ENCODE measurements at places on chromosomes 5 and 9.

GRCh38 chr5:6840136-6840793 lies 127.0 kb downstream of the TENT4A start:
- no peak for DNase-seq

DNA sequence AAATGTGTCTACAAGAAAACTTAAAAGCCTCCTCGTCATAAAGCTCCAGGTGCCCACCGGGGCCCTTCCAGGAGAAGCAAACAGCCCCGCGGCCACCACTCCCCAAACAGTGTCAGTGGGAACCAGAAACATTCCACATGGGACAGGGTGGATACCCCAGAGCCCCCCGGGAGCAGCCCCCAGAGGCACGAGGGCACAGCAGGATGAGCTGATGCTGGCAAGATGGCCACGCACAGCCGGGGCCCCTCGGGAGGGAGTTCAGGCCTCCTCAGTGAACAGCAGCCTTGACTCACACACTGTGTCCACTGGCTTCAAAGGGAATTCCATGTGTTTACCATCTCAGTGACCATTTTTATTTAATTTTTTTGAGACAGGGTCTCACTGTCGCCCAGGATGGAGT lies 10.5 kb downstream of the EXD3 start:
- DNase-seq, result no peak

DNA sequence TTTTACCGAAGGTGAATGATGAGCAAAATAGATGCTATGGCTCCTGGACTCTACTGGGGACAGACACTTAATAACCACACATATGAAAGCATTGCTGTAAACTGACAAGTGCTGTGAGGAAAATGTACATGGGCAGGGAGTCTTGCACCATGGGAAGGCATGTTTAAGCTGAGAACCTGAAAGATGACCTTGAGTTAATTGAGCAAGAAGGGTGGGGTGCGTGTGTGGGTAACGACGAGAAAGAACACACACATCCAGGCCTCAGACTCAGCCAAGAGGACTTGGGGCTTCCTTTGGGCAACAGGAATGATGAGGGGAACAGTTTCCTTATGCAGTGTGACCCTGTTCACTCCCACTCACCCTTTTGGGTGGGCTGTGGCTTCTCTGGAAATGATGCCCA lies 73.1 kb downstream of the HSPA4 start:
- DNase-seq, result no peak

DNA sequence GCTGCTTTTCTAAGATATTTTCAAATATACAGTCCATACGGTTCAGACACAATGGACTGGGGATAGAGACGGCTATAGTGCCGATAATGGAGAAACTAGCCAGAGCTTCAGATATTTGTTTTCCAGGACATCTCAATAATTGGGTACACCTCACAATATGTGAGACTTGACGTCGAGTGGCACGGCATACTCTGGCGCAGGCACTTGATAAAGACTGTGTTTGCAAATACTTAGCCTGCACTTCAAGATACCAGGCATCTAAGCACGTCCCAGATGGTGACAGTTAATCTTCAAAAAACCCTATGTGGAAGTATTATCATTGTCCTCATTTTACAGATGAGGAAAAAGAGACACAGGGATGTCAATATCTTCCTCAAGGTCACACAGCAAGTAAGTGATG lies 48.5 kb downstream of the SEMA5A start:
- DNase-seq, result no peak

- DNase-seq, result no peak
Measured at GRCh38 chr5:168216989-168217388, 74.5 kb upstream of the WWC1 start.

- DNase-seq, result peak; percentile 10
Measured at GRCh38 chr5:68315679-68316271, 100.2 kb downstream of the PIK3R1 start.

GRCh38 chr9:125990793-125991220 lies 243.6 kb downstream of the PBX3 start:
- DNase-seq, result no peak

DNA sequence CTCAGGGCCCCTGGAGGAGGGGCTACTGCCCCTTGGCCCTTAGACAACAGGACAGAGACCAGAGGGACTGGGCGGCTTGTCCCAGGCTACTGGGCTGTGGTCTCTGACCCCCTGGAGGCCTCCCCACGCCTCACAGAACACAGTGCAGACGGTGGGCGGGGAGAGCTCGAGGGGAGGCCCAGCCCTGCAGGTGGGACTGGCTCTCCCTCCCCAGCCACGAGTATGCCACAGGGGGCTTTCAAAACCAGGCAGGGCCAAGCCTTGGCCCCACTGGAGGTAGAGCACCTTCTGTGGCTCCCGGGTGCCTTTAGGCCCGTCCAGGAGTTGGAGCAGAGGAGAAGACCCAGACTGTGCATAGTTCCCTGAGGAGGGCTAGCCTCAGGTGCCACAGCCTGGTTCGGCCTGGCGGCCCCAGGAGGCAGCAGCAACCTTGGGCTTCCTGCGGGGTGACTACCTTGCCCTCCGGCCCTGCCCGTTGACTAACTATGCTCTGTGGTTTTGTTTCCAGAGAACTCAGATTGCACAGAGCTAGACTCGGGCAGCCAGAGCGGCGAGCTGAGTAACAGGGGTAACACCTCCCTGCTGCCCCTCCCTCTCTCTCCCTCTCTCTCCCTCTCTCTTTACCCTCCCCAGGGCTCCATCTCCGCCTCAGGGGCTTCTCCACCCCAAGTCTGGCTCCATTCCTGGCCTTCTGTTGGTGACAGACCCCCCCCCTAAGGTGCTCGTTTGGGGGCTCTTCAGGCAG lies 15.5 kb downstream of the CARD19 start:
- DNase-seq, result no peak

- DNase-seq, result no peak
Measured at GRCh38 chr9:111066468-111066867, 28.2 kb upstream of the LPAR1 start.

- DNase-seq, result no peak
Measured at GRCh38 chr9:36950389-36950788, 83.7 kb downstream of the PAX5 start.

DNA sequence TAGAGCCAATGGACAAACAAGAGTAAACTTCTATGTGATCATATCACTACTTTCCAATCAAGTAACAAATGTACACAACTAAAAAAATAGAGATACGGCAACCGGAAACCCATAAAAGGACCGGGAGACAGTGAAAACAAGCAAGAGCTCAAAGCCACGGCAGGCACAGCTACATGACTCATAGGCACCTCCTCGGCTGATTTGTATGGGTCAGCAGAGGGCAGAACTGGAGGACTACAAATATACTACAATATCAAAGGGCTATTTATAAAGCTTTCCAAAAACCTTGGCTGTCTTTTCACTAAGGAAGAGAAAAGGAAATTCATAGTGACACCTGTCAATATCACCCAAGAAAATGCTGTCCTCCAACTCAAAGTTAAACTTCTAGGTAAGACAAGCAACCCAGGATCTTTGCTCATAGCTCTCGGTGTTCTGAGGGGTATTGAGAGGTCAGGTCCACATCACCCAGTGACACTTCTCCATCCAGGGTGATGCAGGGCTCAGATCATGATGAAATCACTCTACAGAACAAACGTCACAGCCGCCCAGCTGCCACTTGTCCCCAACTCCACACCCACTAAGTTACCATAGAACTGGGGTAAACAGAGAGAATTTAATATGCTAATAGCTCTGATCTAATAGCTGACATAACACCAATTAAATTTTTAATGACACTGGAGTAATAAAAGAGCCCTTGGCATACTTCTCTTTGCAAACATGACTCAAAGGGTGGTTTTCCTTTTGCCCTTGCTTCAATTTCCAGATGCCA lies 41.3 kb downstream of the PFDN1 start:
- DNase-seq, result peak; percentile 21

DNA sequence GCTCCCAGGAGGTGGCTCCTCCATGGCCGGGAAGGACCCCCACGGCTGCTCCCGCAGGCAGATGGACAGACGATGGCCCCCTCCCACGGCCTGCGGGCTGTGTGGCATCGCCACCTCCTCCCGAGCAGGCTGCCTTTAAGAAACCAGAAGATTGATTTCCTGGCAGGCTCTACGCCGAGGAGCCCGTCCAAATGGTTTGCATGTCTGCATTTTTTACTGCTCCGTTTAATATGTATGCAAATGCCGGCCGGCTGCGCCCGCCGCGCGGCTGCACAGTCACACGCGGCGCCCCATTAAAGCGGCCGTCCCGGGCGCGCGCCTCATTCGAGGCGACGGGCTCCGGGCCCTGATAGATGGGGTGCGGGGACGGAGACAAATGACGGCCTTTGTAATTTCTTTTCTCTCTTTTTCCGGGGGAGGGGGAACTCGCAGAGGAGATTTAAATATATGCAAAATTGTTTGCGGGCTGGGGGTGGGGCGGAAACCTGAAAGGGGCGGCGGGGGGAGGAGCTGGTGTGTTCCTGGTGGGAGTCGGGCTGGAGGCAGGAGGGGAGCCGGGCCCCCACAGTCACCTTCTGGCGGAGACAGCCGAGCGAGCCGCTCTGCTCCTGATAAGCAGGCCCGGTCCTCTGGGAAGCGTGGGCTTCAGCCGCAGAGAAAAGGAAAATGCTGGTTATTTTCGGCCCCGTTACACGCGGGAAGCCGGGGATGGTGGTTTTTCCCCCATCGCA lies 158.7 kb upstream of the IER5L start:
- no peak for DNase-seq

DNA sequence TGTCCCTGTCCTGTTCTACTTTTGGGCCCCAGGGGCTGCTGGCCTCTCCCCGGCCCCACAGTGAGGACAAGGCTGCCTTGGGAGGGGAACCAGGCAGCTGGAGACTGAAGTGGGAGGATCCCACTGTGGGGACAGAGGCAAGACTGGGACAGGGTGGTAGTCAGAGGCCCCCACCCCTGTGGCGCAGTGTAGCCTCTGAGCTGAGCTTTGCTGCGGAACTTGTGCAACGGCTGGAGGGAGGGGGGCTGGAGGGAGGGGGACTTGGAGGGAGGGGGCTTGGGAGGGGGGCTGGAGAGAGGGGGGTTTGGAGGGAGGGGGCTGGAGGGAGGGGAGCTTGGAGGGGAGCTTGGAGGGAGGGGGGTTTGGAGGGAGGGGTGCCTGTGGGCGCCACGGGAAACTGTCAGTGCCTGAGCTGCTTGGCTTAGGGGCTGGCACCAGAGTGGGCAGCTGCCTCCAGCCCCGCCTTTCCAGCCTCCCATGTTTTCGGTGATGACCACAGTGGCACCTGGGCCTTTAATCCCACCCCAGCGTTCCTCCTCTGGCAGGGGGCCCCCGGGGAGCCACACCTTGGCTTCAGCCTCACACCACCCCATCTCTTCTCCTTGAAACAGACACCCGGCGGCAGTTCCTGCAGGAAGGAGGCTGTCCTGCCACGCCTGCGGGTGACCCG lies 2.3 kb upstream of the FUT7 start:
- no peak for DNase-seq

GRCh38 chr5:79954620-79955019 lies 36.4 kb downstream of the MTX3 start:
- no peak for DNase-seq

DNA sequence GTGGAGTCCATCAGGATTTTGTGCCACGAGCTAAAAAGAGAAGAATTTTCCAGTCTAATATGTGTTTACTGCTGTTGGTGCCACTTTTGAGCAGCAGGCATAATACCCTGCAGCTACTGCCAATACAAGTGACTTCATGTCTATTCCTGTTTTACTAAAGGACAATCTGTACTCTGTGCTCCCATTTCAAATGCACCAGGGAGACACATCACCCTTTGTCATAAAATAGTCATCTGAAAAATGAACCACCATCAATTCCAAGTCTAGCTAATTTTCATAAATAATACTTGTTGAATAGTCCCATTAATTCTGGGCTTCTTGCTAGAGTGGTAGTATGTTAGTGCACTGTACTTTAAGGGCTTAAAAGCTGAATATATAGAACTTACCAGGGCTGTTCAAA lies 8.9 kb upstream of the PKD2L2 start:
- no peak for DNase-seq

GRCh38 chr9:77592476-77592875 lies 55.6 kb downstream of the GNA14 start:
- no peak for DNase-seq

DNA sequence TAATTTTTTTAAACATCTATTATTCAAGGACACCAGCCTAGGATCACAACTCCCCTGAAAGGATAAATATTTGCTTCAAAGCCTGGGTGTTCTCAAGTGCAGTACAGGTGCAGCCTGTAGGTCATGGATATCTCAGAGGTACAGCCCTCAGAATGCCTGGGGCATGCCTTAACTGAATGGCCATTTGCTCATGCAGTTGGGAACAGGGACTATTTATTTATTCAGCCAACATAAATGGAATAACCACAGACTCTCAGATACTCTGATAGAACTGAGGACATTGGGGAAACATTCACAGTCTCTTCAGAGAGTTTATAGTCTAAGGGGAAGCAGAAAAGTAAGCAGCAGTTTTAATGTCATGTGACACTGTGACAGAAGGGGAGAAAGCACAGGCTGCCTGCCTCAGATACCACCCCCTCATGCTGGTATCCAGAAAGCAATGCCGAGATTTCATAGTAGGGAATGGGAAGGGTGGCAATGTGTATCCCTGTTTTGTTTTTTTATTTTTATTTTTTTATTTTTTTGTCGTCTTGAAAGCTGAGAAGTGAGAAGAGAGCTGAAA lies 112.6 kb downstream of the MACIR start:
- no peak for DNase-seq

DNA sequence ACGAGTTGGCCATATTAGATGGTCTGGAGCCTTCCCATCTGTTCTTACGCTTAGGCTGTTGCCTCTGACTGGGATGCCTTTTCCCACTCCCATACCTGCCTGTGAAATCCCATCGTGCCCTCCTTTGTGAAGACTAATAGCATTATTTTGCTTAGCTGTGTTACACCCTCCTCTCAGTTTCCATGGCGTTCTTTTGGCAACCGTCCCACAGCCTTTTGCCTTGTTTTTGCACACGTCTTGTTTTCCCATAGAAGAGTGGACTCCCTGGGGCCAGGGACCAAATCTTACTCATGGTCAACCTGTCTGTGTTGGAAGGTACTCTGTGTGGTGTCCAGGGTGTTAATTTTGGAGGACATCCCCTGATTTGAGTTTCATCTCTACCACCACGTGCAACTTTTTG lies 242.1 kb downstream of the HSPA4 start:
- DNase-seq, result no peak

- DNase-seq, result no peak
Measured at GRCh38 chr9:10232352-10232930, 380.4 kb downstream of the PTPRD start.

DNA sequence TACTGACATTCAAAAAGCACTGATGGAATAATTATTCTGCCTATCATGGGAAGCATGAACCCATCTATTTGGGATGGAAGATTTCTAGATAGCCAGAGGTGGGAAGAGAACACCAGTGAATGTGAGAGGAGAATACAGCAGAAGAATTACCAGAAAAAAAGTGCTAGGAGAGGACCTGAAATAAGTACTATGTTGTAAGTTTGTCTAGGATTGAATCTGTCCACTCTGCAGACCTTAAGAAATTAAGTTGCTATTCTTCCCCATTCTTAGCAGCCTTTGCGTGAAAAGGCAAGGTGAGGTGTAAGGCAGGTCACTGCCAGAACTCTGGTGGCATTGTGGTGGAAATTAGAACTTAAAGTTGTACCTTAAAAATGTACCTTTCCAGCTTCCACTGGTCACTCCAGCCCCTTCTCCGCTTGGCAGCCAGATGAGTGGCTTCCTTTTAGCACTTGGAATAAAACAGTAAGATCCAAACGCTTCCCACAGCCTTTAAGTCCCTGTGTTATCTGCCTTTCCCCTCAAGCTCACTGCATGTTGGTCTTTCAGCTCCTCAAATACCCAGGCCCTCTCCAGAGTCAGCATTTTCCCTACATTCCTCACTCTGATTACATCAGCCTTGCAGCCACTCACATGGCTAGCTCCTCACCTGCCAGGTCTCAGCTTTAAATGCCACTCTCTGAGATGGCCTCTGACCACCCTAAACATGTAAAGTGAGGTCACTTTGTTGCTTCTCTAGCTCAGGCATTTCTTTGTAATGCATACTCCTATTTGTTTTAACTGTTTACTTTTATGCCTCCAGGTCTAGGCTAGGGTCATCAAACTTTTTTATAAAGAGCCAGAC lies 253.0 kb downstream of the EPB41L4A start:
- no peak for DNase-seq
